ENCODE measurements at places on chromosomes 5 and 9.

GRCh38 chr9:35225677-35226076 is 63.9 kb downstream of the UNC13B start:
- DNase-seq: no peak
- H3K4me1 ChIP-seq: peaks cover 7% of the 10 kb centered on the region
- H3K36me3 ChIP-seq: peaks cover 4% of the 10 kb centered on the region
- no peaks in the 10 kb centered on the region for H3K27me3 ChIP-seq

- no peak overlapping the region for H3K27ac ChIP-seq
- H3K4me3 ChIP-seq: no peak overlapping the region
- H3K27me3 ChIP-seq: no peaks in the 10 kb centered on the region
Measured at GRCh38 chr9:33249087-33249658, 9.2 kb downstream of the SPINK4 start.

DNA sequence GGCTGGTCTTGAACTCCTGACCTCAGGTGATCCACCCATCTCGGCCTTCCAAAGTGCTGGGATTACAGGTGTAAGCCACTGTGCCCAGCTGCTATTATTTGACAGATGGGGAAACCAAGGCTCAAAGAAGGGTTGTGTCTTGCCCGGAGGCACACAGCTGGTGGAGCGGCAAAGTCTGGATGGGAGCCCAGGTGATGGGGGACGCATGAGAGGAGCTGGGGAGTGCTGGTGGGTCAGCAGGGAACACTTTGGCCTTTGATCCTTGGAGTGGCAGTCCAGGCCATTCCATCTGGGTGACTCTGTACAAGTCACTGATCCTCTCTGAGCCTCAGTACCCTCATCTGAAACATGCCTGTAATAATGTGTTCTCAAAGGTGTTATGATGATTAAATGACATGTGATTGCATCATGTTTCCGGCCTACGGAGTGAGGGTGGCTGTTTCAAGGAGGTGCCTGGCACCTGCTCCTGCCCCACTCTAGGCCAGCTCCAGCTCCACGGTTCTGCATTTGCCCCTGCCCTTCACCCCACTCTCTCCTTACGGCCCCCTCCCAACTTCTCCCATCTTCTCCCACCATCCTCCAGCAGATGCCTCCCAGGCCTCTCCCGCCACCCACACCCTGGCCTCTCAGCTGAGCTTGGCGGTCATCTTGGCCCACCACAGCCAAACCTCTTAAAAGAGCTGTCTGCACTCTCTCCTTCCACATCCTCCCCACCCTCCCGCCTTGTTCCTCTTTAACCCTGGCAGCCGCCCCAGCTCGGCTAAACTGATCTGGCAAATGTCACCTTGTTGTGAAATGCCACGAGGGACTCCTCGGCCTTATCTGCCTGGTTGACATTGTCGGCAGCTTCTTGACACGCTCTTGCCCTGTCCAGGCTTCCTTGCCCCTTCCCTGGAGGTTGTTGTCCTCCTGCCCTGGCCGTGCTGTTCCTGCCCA is 5.5 kb upstream of the DBN1 start:
- H3K27me3 ChIP-seq: no peaks in the 10 kb centered on the region
- no peaks in the 10 kb centered on the region for H3K36me3 ChIP-seq
- no peak overlapping the region for H3K4me3 ChIP-seq
- peaks cover 4% of the 10 kb centered on the region for H3K4me1 ChIP-seq

DNA sequence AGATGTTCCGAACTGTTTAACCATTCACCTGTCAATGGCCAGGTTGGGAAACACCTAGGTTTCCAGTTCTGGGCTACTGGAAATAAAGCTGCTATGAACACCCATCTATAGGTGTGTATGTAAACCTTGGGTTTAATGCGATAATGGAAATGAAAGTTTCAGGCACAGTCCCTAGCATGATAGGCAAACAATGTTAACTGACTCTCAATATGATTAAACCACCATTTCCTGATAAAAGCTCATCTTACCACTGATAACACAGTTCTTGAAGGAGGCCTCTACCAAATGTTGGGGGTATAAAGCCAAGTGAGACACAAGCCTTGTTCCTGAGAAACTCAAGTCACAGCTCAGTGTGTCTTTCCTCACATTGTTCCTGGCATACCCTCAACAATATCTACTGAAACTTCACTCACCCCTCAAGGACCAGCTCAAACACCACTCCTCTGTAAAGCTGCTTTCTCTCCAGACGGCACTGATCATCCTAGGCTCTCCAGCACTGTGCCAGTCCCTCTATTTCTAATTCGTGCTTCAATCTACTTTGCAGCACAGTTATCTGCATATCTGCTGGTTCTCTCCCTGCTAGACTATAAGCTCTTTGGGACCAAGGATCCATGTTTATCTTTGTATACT is 15.8 kb downstream of the RAB14 start:
- H3K4me1 ChIP-seq: peaks cover 6% of the 10 kb centered on the region
- H3K27me3 ChIP-seq: no peaks in the 10 kb centered on the region
- H3K4me3 ChIP-seq: no peak overlapping the region
- no peak for DNase-seq
- H3K36me3 ChIP-seq: peaks cover 6% of the 10 kb centered on the region

DNA sequence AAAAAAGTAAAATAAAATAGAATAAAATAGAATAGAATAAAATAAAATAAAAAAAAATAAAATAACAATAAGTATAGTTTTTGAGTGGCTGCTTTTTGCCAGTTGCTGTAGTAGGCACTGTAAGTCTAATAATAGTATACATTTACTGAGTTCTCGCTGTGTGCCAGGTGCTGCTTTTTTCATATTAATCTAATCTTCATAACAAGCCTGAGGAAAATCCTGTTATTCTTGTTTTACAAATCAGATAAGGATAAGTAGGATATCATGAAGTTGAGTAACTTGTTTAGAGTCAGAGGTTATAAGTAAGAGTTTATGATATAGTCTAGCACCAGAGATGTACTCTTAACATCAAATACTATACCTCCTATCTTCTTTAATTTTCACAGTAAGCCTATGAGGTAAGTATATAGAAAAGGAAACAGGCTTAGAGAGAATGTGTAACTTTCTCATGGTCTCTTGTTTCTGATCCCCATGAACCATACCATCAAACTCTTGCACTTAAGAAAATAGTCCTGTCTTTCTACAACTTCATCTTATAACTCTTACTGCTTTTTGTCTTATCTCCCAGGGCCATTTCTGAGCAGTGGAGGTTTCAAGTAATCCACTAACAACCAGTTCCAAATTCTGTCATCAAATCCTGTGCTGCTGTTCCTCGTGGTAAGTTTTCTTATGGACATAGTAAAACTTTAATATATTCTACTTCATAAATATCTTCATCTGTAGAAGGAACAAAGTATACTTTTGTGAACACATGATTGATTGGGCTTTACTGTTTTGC is 18.7 kb downstream of the RMI1 start:
- peaks cover 19% of the 10 kb centered on the region for H3K36me3 ChIP-seq
- no peaks in the 10 kb centered on the region for H3K4me1 ChIP-seq
- H3K4me3 ChIP-seq: no peak overlapping the region
- H3K27me3 ChIP-seq: no peaks in the 10 kb centered on the region
- H3K27ac ChIP-seq: no peak overlapping the region
- DNase-seq: no peak

GRCh38 chr9:108662956-108663355 is 192.8 kb downstream of the ACTL7B start:
- no peaks in the 10 kb centered on the region for H3K36me3 ChIP-seq
- peaks cover 18% of the 10 kb centered on the region for H3K4me1 ChIP-seq
- H3K4me3 ChIP-seq: no peak overlapping the region
- DNase-seq: no peak

GRCh38 chr9:117526674-117527073 is 111.8 kb upstream of the ASTN2 start:
- H3K4me1 ChIP-seq: no peaks in the 10 kb centered on the region
- no peak overlapping the region for H3K4me3 ChIP-seq
- H3K27me3 ChIP-seq: no peaks in the 10 kb centered on the region
- no peak for DNase-seq
- H3K27ac ChIP-seq: no peak overlapping the region

DNA sequence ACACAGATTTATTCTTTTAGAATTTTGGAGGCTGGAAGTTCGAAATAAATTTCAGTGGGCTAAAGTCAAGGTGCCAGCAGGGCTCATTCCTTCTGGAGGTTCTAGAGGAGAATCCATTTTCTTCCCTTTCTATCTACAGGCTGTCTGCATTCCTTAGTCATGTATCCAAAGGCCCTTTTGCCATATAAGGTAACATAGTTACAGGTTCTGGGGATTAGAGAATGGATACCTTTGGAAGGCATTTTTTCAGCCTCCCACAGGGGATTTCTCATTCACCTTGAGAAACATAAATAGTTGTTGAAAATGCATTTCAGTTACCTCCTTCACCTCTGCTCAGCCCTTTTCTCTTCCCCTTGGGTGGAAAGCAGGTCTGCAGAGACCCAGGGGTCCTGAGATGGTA is 280.0 kb upstream of the MAP3K1 start:
- H3K4me3 ChIP-seq: no peak overlapping the region
- H3K4me1 ChIP-seq: no peaks in the 10 kb centered on the region
- no peak overlapping the region for H3K27ac ChIP-seq
- no peak for DNase-seq

GRCh38 chr5:97909541-97909940 is 726.5 kb upstream of the RIOK2 start:
- no peak overlapping the region for H3K27ac ChIP-seq
- no peaks in the 10 kb centered on the region for H3K4me1 ChIP-seq
- H3K36me3 ChIP-seq: peaks cover 3% of the 10 kb centered on the region
- H3K27me3 ChIP-seq: no peaks in the 10 kb centered on the region
- H3K4me3 ChIP-seq: no peak overlapping the region

DNA sequence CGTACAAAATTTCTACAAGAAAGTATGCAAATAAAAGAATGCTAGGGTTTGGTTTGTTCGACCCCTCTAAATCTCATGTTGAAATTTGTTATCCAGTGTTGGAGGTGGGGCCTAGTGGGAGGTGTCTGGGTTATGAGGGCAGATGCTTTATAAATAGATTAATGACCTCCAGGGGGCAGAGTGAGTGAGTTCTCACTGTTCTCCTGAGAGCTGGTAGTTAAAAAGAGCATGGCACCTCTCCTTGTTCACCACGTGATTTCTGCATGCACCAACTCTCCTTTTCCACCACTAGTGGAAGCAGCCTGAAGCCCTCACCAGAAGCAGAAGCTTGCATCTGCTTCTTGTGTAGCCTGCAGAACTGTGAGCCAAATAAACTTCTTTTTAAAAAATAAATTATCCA is 50.4 kb upstream of the FAM170A start:
- no peak overlapping the region for H3K4me3 ChIP-seq
- H3K36me3 ChIP-seq: no peaks in the 10 kb centered on the region
- H3K4me1 ChIP-seq: peaks cover 48% of the 10 kb centered on the region
- peak; percentile 50 for DNase-seq
- H3K27ac ChIP-seq: no peak overlapping the region

DNA sequence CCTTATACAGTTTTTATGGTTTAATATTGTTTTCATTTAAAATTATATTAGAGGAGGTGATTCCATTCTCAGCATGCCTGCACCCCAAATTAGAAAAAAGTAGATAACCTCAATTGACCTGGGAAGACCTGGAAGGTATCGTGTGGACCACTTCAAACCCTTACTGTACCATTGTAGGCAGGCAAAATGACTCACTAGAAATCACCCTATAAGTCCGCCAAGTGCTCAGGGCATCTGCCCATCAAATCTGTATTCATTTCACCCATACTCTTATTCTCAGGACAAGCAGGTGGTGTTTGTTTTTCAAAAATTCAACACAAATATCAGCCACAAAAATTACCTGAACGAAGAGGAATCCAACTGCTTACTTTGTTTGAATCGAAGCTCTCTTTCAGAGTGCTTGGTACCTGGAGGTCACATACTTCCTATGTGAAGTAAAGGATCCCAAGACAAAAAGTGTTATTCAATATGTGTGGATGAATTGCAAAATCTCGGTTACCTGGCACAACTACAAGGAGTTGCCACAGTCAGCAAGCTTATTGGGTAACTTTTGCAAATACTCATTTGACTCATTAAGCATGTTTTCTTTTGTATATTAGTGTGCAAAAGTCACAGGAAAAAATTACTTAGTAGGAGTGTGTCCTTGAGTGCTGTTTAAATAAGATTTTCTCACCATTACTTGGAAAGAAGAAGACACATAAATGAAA is 216.2 kb downstream of the ENC1 start:
- H3K36me3 ChIP-seq: no peaks in the 10 kb centered on the region
- no peak overlapping the region for H3K27ac ChIP-seq

DNA sequence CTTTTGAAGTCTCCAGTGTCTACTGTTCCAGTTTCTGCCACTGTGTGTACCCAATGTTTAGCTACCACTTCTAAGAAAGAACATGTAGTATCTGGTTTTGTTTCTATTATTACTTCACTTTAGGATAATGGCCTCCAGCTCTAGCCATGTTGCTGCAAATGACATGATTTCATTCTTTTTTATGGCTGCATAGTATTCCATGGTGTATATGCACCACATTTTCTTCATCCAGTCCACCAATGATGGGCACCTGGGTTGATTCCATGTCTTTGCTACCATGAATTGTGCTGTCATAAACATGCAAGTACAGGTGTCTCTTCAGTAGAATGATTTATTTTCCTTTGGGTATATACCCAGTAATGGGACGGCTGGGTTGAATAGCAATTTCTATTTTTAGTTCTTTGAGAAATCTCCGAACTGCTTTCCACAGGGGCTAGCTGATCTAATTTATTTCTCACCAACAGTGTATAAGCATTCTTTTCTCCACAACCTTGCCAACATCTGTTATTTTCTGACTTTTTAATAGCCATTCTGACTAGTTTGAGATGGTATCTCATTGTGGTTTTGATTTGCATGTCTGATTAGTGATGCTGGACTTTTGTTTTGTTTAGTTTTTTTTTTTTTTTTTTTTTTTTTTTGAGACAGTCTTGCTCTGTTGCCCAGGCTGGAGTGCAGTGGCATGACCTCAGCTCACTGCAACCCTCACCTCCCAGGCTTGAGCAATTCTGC is 68.9 kb downstream of the WDR41 start:
- no peak overlapping the region for H3K27ac ChIP-seq

- H3K4me3 ChIP-seq: no peak overlapping the region
- no peak for DNase-seq
- no peaks in the 10 kb centered on the region for H3K4me1 ChIP-seq
- H3K27ac ChIP-seq: no peak overlapping the region
Measured at GRCh38 chr5:85931220-85931619, 686.5 kb upstream of the COX7C start.

DNA sequence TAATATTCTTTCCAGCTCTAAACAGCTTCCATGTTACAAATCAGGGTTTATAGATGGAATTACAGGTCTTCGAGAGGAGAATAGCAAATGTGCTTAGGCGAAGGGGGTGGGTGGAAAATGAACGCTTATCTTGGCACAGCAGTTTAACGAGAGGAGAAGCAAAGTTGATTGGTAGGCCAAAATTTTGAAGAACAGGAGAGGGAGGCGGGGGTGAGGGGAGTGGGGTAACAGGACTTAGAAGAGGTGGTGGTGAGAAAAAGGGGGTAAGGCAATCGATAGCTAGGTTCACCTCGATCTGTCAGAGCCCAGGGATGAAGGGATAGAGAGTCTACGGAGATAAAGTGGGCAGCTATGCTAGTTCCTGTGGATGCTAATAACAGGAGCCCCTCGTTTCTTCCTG is 764 bp downstream of the ANKRA2 start:
- peak overlapping the region; percentile 92 for H3K4me3 ChIP-seq
- no peak for DNase-seq
- no peak overlapping the region for H3K27ac ChIP-seq
- no peaks in the 10 kb centered on the region for H3K27me3 ChIP-seq
